ENCODE measurements at places on chromosomes 16 and 17. TPM values are rescaled to one million over a fixed set of nuclear protein-coding genes. Genes with fewer than 3 reads are reported as not detected.

DNA sequence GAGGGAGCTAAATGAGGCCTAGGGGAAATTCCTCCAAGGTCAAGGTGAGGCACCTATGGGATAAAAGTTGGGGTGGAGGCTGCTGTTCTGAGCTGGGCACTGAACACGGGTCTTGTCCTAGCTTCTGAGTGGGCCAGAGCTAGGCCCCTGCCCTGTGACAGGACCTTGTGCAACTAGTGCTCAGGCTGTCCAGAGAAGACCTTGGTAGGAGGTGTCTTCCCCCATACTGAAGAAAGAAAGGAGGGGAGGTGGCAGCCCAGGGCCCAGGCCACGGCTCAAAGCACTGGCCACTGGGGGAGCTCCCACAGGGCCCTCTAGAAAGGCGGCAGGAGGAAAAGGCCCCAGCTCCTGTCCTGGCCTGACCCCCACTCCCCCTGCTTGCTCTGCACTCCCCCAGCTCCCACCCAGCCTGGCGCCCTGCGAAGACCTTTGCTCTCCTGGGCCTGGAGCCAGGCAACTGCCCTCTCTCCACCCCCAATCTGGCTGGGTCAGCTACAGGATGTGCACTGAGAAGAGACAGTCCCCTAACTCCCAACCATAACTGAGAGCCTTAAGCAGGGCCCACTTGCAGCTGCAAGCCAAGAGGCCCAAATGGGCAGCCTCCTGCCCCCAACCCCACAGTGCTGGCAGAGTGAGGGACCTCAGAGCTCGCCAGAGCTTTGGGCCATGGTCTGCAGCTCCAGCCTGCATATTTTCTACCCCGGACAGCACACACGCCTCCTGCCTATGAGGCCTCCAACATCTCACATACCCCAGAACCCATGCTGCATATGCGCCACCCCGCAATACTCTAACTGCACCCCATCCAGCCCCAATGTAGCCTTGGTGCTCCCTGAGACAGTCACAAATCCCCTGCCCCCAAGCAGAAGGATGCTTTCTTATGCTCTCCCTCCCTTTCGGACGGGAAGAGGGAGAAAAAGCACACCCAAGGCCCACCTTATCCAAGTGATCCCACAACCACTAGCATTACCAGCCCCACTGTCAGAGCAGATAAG, 15.3 kb downstream of the HSD11B2 start:
- no peak for DNase-seq

GRCh38 chr16:86101137-86101896, 202.4 kb downstream of the IRF8 start:
- DNase-seq, result no peak

DNA sequence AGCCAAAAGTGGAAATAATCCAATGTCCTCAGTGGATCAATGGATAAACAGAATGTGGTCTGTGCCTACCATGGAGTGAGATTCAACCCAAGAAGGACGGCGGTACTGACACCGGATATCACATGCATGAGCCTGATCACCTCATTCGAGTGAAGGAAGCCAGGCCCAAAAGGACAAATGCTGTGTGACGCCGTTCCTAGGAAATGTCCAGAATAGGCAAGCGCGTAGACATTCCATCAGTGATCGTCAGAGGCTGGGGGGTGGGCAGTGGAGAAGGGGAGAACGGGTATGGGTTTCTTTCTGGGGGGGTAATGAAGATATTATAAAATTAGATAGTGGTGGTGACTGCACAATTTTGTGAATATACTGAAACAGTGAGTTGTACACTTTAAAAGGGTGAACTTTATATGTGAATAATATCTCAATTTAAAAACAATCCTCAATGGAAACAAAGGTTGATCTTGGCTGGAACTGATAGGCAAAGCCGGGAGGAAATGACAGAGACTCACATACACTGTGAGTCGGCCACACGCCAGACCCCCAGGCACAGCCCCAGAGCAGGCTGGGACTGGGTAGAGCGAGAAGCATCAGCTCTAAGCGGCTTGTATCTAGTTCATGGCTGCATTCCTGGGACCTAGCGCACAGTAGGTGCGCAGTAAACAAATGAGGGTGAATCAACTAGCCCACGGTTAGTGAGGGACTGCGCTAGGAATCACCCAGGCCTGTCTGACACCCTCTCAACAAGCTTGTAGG, 3.5 kb downstream of the DBNDD1 start:
- DNase-seq, result no peak

GRCh38 chr16:9135797-9136196, 44.4 kb downstream of the HAPSTR1 start:
- DNase-seq, result no peak

DNA sequence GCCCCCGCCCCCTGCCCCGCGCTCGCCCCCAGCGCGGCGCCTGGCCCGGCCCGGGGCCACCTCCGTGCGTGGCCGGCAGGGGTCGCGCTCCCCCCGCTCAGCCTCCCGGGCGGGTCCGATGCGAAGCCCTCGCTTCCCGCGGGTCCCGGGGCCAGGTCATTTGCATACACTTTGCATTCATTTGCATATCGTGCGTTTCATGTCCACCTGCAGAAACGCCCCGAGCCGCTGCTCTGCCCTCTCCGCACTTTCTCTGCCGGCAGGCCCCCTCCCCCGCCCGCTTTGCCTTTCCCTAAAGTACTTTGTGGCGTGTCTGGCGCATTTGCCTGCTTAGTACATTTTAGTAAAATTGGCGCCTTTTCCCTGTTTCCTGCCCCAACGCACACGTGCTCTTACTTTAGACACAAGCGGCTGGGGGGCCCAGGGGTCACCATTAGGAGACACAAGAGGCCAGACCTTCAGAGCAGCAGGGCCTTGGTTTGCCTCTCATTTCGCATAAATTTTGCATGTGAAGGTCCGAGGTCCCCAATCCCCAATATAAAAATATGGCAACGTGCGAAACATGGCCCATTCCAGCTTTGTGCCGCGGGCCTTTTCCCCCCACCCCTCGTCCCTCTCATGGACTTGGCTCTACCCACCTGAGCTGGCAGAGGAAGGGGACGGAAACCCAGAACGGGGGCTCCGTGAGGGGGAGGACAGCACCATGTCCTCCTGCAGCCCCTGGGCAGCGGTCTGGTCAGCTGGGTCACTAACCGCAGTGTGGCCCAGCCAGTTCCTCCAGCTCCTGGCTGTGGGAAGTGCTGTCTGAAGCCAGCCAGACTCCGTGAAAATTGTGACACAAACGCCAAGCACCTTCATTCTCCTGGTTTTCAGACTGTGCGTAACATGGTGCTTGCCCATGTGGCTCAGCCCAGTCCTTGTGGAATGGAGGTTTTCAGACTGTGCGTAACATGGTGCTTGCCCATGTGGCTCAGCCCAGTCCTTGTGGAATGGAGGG, 34.8 kb downstream of the CBFA2T3 start:
- no peak for DNase-seq

- DNase-seq, result no peak
Observed at GRCh38 chr16:56780646-56781045, 50.7 kb downstream of the NUP93 start.

DNA sequence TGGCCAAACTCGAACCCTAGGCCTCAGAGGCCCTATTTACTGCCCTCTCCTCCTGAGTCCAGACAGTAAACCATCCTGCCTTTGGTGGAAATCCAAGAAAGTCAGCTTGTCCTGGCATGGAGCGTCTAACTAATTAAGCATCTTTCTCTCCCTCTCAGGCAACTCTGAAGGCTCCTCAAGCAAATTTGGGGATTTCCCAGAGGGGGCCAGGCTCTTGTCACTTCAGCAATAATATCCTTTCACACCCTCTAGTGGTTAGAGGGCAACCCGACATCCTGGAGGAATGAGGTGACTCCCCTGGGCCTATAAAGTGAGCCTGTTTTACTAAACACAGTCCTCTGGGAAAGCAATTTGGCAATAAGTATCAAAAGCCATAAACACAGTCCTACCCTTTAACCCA, 60.4 kb downstream of the NOG start:
- DNase-seq, result peak; percentile 75

GRCh38 chr16:57614944-57615343, 13.5 kb upstream of the ADGRG1 start:
- no peak for DNase-seq

GRCh38 chr16:14351647-14352046, 278.4 kb downstream of the PARN start:
- DNase-seq, result no peak

DNA sequence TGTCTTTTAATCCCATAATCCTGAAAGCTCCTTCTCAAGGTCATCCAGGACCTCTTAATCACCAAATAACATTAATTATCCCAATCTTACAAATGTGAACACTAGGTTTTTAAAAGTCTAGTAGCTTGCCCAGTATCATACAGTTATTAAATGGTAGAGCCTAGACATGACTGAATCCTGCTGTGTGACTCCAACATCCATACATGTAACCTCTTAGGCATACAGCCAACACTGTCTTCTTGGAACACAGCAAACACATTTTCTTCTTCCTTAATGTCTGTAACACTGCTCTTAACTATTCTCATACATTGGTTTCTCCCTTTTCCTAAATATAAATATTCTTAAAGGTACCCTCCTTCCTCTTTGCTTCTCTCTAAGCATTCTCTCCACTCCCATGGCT, 13.7 kb downstream of the BRIP1 start:
- no peak for DNase-seq

DNA sequence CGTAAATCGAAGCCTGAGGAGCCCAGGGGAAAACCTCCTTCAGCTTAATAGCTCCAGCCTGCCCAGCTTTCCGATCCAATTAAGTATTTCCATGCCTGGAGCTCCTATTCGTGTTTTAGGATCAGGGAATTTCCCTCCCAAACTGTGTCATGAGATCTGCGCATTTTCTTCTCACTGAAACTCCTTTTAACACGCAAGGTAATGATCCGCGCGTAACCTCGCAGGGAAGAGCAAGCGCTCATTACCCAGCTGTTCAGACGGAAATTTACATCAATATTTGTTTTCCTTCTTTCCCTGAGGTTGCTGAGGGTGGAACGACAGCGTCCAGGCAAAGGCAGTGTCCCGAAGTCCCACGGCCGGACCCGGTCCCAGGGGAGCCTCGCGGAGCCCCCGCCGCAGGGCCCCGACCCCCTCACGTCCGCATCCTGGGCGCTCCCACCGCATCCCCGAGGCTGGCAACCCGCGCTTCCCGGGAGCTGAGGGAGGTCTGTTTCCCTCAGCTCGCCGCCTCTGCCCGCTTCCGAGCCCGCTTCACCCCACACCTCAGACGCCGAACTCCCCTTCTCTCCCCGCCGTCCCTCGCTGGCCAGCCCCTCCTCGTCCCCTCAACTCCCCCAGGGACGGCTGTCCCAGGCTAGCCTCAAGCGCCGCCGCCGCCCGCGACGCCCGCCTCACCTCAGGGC, 415 bp downstream of the ABCA5 start:
- peak; percentile 76 for DNase-seq

- no peak for DNase-seq
Observed at GRCh38 chr17:29162909-29163341, 17.3 kb downstream of the MYO18A start.

DNA sequence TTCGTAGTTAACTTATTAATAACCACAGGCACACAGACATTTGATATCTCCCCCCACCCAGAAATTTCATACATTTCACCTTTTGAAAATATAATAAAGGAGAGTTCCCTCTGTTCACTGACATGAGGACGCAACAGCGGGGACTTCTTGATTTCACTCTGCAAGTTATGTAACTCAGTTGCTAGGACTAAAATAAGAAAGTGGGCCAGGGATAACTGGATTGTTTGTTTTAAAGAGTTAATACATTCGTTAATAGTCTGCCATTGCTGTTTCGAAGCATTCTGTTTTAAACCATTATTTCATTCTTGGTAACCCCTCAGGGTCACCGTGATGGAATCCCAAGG, 1.2 kb downstream of the RHOT1 start:
- DNase-seq, result no peak

- peak; percentile 36 for DNase-seq
Observed at GRCh38 chr17:60390925-60391470, 935 bp downstream of the USP32 start.

- no peak for DNase-seq
Observed at GRCh38 chr16:87067836-87068761, 249.1 kb downstream of the C16orf95 start.

DNA sequence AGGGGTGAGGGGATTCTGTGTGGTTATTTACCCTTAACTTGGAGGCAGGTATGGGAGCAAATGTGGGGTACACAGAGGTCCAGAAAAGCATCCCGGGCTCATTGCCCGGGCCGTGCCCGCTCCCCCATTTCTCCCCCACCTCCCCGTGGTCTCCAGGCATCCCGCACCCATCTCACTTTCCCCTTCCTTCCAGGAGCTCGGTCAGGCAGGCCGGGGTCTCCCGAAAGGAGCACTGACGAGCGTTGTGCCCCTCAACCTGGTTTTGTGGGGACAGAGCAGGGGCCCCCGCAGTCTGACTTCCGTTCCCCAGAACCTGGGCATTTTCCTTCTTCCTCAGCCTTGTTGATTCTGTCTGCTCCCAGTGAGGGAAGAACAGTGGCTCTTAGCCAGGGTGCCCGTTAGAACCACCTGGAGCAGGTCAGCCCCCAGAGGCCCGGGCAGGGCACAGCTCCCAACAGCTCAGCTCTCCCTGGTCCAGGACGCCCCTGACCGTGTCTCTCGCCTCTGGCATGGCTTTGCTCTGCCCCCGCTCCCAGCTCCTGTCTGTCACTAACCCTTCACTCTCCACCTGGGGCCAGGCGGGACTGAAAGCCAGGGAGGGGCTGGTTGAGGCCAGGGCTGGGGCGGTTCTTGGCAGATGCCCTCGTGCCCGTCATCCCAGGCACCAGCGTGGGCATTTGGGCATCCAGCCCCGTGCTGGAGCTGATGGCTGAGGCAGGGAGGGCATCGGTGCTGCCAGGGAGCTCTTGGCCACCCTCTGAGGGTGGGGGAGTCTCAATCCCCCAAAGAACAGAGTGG, 12.5 kb upstream of the NUDT16L1 start:
- no peak for DNase-seq

GRCh38 chr17:80847496-80848230, 144.0 kb upstream of the CHMP6 start:
- no peak for DNase-seq

GRCh38 chr17:73338050-73338521, 26.3 kb upstream of the CDC42EP4 start:
- DNase-seq, result no peak

DNA sequence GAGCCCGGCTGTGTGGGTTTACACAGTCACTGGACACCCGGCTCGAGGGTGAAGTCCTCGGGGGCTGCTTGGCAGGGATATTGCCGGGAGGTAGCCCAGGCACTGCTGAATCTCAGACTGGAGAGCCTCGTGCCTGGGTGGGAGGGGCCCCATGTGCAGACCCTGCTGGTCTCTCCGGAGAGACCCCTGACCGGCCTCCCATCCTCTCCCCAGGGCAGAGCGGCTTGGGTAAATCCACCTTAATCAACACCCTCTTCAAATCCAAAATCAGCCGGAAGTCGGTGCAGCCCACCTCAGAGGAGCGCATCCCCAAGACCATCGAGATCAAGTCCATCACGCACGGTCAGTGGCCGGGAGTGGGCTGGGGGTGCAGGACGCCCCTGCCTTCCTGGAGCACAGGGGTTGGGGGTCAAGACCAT, 346.5 kb downstream of the SEC14L1 start:
- DNase-seq, result no peak

Gene SLC12A3
- not detected for total RNA-seq

Gene NOTUM
- total RNA-seq, result not detected

Gene MT4
- not detected for total RNA-seq

Gene EVPL
- total RNA-seq, result 2.5 TPM

Gene CPPED1
- 19.9 TPM for total RNA-seq

Gene CCL13
- total RNA-seq, result not detected

Gene JPH3
- not detected for total RNA-seq

Gene C1QTNF8
- not detected for total RNA-seq

Data from mammary epithelial cell (primary cell).